ENCODE measurements at places on chromosomes 12 and 14. TPM values are rescaled to one million over a fixed set of nuclear protein-coding genes. Genes with fewer than 3 reads are reported as not detected.
A peak's percentile ranks its signal among the peaks of the same experiment; 100 is the strongest.

Gene LUM
- total RNA-seq = 905 TPM

Gene PLEKHD1
- not detected for total RNA-seq

Gene CDKL1
- total RNA-seq = 3.6 TPM

Gene ADSS1
- 8.9 TPM for total RNA-seq

Gene ZFYVE1
- 16.6 TPM for total RNA-seq

Gene CLEC4E
- total RNA-seq = not detected

Gene PLBD1
- 0.26 TPM for total RNA-seq

Gene TSPAN9
- total RNA-seq = 14.2 TPM

Gene FAM90A1
- not detected for total RNA-seq

Gene GPRC5D
- total RNA-seq = not detected

DNA sequence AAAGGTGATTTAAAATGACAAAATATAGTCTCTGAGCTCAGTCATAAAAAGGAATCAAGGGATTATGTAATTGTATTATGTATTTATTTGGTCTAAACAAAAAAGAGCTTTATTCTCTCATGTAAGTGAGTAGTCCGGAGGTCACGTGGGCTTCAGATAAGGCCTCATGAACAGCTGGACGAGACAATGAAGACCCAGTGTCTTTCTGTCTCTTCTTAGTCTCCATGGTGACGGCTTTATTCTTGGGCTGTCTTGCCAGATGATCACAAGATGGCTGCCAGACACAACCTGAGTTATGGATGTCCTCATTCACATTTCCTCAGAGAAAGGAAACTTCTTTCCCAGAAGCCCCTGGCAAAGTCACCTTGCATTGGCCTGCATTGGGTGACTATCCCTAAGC, 98.6 kb downstream of the ARF6 start:
- peak; percentile 97 for DNase-seq

- DNase-seq = no peak
Observed at GRCh38 chr14:64464651-64465050, 648 bp upstream of the AKAP5 start.

- DNase-seq = peak; percentile 30
Observed at GRCh38 chr12:46472893-46473633, 100.5 kb upstream of the SLC38A2 start.

GRCh38 chr14:44339231-44339630, 167.9 kb downstream of the FSCB start:
- DNase-seq = no peak

GRCh38 chr12:817941-818600, 65.7 kb downstream of the WNK1 start:
- no peak for DNase-seq

GRCh38 chr12:124684971-124685688, 117.7 kb upstream of the NCOR2 start:
- DNase-seq = peak; percentile 38

GRCh38 chr14:25431211-25432076, 381.5 kb upstream of the STXBP6 start:
- DNase-seq = peak; percentile 76

- no peak for DNase-seq
Observed at GRCh38 chr14:97707603-97708002, 910.4 kb downstream of the VRK1 start.

GRCh38 chr12:50221228-50222008, 54.2 kb upstream of the CERS5 start:
- peak; percentile 62 for DNase-seq

DNA sequence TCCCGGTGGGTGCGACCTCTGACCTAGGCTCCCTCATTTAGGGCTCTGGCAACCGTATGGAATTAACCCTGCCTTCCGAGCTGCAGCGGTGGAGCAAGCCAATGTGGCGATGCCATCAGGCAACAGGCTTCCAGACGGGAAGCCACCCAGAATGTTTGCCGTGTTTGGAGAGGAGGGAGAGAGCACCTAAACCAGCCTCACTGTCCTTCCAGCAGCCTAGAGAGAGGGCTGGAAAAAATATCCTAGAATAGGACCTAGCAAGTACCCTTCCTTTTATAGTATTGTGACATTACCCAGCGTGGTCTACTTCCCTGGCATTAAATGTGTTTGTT, 287 bp upstream of the SLC2A13 start:
- DNase-seq = no peak

DNA sequence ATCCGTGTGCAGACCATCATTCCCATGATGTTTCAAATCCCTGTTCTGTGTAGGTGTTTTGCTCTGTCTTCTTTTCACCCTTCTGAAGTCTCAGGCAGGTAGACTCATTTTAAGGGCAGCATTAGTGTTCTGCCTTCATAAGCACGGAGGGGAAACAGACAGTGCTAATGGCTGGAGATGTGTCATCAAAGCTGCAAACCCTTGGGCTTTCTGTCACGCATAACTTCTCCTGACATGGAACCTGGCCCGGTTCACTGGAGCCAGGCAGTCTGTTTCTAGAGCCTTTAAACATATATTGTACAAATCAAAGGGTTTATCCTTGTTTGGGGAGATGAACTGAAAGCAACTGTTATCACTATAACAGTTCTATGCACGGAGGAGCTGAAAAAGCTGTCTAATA, 141.4 kb downstream of the TMEM132D start:
- no peak for DNase-seq

DNA sequence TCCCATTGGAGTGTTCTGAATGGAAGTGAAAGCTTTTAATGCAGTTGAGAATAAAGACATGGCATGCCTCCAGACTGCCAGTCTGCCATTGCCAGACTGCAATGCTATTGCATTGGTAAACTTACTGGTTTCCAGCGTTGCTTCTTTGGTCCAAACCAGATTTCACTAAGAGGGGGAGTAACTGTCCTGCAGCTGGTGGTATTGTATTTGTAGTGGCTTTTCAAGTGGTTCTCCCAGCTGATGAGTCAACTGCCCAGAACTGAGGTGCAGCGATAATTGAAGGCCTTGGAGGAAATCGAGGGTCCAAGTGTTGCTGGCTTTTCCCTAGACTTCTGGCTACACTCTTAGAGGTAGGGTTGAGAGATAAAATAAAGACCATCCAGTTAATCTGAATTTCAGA, 31.9 kb downstream of the ERG28 start:
- DNase-seq = no peak

DNA sequence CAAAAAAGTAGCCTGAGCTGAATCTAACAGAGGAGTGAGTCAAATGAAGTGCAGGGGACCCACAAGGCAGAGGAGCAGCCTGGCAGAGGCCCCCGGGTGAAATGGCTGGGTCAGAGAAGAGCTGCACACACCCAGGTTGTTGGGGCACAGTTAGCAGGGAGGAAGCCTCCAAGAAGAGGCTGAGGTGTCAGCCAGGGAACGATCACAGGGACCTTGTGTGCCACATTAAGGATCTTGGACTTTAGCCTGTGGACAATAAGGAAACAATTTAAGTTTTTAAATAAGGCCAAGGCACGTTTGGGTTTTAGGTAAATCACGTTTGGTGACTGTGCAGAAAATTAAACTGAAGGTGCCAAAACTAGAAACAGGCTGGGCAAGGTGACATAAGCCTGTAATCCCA, 35.1 kb downstream of the OR10P1 start:
- no peak for DNase-seq

DNA sequence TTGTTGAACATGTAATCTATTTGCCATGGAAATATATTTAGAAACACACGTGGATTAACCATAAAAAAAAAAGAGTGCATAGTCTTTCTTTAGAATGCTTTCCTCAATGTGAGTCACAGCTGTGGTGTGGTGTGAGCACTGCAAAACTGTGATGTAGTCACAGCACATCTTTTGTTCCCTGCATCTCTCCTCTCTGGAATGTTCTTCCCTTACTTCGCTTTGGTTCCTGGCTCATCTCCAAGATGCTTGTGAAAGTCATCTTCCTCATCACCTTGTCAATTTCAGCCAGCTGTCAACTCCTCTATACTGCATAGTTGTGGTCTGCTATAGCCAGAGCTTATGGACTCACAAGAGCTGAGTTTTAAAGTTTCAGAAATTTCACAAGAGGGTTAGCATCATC, 60.2 kb downstream of the STAB2 start:
- DNase-seq = peak; percentile 25

DNA sequence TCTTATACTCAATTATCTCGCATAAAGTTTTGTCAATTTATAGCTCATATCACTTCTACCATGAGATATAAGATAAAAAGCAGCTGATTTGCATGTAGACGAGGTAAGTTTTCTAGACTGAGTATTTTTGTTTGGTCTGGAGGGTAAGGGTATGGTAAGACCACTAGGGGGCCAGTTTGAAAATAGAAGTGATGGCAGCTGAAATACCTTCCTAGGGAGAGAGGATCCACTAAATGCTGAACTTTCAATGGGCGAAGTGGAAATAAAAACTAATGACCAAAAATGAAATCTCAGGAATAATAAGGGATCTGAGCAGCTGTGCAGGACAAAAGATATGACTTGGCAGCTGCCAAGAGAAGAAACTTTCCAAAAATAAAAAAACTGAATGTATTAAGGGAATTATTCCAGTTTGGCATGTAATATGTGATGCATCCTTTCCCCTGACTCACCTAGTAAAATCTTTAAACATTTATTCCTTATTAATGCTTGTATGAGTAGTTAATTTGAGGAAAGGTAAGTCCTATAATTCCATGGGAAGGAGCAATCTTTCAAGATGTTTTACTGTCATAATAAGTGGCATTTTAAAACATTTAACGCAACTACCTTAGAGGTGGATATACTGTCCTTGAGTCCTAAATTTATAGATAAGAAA, 754.5 kb downstream of the C12orf50 start:
- DNase-seq = peak; percentile 63

GRCh38 chr12:126773012-126773411, 1494.0 kb upstream of the TMEM132C start:
- DNase-seq = no peak

Measured in SK-MEL-5 (cell line).